ENCODE measurements at places on chromosomes 5 and 9.

DNA sequence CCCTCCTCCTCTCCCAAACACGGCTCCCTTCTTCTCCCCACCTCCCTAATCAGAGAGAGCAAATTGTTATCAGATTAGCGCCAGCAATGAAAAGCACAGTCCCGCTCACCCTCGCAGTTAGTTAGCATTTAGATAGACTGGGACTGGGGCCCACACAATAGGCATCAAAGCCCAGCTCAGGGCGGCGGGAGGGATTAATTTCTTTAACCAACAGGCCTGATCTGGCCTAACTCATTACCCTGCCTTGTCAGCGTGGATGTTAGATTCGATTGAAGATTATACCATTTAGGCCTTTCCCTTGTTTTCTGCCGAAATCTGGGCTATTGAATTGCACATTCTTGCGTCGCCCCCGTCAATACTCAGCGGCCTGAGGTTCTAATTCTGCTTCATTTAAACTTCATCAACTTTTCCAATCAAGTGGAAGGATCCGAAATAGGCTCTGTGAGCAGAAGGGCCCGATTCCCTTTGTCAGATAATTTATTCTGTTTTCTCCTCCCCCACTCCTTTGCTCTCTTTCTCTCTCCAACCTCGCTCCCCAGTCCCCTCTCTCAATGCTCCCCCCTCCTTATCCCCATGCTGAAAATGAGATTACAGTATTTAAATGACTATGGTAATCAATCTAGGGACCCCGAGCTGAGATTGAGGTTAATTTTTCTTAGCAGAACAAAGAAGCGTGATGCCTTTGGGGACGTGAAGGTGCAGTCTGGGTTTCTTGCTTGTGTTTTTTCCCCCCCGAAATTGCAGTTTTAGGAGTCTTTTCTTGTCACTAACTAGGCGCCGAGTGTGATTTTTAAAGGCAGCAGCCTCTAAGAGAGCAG lies 15.1 kb downstream of the CFAP77 start:
- H3K4me3 ChIP-seq = no peak overlapping the region
- H3K27me3 ChIP-seq = peaks cover 45% of the 10 kb centered on the region
- H3K27ac ChIP-seq = no peak overlapping the region
- no peaks in the 10 kb centered on the region for H3K36me3 ChIP-seq
- no peak for DNase-seq
- no peaks in the 10 kb centered on the region for H3K4me1 ChIP-seq

DNA sequence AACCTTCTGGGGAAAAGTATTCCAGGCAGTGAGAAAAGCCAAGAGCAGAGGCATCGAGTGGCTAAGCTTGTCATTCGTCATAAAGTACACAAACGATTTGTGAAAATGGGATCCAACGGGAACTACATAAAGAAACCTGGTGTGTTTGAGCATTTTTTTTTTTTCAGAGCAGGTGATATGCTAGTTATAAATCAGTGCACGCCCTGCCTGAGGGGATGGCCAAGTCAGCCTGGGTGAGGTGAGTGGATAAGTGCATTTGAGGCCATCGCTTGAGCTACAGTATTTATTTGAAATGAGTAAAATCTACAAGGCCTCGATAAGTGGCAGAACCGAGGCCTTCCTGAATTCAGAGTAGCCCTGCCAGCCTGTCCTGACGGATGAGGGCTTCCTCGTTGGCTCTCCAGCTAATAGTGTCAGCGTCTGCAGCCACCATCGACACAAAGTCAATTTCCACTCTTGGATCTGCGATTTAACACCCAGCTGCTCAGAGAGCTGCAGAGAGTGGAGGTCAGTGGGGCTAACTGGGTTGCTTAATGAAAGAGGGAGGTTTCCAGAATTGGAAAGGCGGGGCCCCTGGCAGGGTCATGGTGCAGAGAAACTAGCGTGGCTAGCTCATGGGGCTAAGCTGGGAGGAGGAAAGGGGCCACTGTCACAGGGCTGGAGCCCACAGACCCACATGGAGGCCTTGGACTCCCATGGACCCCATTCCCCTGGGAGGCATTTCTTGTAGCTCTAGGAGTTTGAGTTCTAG lies 27.3 kb downstream of the PPARGC1B start:
- H3K4me3 ChIP-seq = no peak overlapping the region
- H3K27ac ChIP-seq = no peak overlapping the region
- H3K4me1 ChIP-seq = peaks cover 26% of the 10 kb centered on the region
- H3K36me3 ChIP-seq = no peaks in the 10 kb centered on the region

DNA sequence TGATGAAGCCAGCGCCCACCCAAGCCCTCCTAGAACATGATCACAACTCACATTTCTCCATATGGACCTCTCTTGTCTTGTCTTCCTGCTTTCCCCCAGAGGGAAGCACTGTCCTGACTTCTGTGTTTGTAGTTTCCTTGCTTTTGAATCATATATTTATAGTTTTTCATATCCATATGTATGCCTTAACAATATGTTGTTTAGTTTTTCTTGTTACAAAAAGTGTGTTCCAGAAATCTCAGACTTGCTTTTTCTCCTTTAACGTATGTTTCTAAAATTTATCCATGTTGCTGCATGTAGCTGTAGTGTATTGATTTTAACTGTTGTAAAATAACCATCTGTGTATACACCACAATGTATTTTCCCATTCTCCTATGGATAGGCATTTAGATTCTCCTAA lies 182.0 kb upstream of the SMIM23 start:
- H3K4me1 ChIP-seq = peaks cover 6% of the 10 kb centered on the region
- no peak for DNase-seq
- H3K36me3 ChIP-seq = no peaks in the 10 kb centered on the region

DNA sequence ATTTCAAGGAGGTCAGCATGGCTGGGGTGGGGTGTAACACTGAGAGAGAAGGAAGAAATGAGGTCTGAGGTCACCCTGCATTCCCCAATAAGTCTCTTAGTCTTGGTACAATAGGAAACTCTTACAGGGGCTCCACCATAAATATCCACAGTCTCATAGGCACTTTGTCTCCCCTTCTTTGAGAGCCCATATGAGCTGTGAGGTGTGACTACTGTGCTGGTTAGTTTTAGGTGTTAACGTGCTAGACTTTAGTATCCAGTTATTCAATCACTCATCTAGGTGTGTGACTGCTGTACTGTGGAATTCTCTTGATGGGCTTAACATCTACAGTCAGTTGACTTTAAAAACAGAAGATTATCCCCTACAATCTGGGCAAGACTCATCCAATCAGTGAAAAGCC lies 378.1 kb upstream of the RFX3 start:
- no peaks in the 10 kb centered on the region for H3K27me3 ChIP-seq
- H3K4me1 ChIP-seq = no peaks in the 10 kb centered on the region
- no peak for DNase-seq
- H3K4me3 ChIP-seq = no peak overlapping the region

- no peak for DNase-seq
- no peaks in the 10 kb centered on the region for H3K36me3 ChIP-seq
- H3K4me3 ChIP-seq = no peak overlapping the region
- no peak overlapping the region for H3K27ac ChIP-seq
Observed at GRCh38 chr9:134381671-134382516, 55.6 kb downstream of the RXRA start.

Measured in SJCRH30 (cell line).